ENCODE measurements at places on chromosomes 1 and 21.

DNA sequence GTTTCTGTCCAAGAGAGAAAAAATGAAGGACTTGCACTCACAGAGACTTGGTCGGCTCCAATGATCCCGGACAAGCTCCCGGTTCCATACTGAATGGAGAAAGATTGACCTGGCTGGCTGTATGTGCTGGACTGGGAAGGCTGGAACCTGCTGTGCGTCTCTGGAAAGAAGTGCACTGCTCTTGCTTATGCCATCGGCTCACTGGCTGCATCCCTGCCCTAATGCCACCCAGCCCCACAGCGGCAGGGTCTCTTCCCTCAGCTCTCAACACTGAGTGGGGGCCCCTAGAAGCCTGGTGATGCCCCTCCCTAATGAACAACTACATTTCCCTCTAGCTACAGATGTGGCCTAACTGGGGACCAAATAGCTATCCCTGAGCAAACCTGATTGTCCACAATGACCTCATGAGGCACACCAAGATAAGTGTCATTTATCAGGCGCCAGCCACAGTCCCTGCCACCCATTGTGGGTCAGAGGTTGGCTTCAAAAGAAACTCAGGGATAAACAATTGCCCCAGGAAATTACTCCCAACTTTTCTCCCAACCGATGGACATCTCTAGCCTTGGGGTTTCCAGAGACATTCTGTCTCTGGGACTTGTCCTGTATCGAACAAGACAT, 2.6 kb downstream of the CTSE start:
- no peak for DNase-seq

DNA sequence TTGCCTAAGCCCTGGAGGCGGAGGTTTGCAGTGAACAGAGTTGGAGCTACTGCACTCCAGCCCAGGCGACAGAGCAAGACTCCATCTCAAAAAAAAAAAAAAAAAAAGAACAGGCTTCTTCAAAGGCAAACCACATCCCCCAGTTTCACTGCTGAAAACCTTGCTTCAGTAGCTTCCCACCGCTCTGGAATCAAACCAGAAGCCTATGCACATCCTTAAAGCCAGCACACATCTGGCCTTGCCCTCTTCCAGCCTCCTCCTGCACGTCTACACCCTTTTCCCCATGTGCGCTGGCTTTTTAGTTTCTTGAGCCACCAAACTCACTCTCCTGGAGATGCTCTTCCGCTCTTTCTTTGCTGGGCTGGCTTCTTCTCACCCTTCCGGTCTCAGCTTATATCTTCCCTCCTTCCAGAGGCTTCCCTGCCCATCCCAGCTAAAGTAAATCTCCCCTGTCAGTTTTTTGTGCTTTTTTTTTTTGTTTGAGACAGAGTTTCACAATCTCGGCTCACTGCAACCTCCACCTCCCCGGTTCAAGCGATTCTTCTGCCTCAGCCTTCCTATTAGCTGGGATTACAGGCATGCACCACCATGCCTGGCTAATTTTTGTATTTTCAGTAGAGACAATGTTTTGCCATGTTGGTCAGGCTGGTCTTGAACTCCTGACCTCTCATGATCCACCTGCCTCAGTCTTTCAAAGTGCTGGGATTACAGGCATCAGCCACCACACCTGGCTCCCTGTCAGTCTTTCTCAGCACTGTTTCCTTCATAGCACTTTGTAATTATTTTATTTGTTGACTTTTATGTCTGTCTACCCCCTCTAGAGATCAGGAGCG, 42.0 kb upstream of the ID3 start:
- DNase-seq, result no peak

DNA sequence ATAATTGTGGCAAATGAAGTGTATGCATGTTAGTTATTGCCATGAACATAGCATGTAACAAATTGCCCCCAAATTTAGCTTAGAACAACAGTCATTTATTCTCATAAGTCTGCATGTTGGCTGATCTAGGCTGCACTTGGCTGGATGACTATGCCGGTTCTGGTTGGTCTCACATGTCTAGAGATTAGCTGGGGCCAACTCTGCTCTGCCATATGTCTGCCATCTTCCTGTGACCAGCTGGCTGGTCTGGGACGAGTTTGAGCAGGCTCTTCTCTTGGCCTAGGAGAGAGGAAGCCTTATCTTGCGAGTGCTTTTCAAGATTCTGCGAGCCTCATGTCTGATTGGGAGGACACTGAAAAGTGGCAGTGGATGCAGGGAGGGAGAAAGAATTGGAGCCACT, 198.3 kb upstream of the FAM78B start:
- no peak for DNase-seq

DNA sequence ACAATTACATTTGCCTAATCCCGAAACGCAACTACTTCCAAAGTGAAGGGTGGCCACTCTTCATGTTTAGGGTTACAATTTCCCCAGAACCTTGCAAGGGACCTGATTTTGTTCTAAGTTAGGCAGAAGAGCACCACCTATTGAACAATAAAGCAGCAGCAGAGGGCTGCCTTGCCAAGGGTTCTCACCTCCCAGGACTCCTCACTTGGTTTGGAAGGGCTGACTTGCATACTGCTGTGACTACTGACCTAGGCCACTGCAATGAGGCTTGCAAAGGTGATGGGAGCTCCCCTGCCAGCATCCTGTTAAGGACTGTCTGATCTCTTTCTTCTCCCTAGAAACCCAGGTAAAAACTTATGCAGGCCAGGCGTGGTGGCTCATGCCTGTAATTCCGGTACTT, 14.2 kb downstream of the MTOR start:
- DNase-seq, result no peak

DNA sequence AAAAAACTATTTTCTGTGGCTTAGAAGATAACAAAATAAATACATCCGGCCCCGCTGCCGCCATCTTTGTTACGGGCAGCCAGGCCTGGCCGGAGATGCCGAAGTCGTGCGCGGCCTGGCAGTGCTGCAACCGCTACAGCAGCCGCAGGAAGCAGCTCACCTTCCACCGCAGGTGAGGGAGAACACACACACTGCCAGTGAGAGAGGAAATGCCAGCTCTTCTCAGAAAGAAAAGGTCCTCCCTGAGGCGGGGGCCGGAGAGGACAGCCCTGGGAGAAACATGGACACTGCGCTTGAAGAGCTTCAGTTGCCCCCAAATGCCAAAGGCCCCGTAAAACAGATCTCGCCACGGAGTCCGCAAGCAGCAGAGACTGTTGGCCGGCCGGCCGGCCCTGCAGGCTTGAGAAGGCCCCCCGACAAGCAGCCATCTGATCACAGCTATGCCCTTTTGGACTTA, 323.2 kb downstream of the AMY1C start:
- DNase-seq, result no peak

DNA sequence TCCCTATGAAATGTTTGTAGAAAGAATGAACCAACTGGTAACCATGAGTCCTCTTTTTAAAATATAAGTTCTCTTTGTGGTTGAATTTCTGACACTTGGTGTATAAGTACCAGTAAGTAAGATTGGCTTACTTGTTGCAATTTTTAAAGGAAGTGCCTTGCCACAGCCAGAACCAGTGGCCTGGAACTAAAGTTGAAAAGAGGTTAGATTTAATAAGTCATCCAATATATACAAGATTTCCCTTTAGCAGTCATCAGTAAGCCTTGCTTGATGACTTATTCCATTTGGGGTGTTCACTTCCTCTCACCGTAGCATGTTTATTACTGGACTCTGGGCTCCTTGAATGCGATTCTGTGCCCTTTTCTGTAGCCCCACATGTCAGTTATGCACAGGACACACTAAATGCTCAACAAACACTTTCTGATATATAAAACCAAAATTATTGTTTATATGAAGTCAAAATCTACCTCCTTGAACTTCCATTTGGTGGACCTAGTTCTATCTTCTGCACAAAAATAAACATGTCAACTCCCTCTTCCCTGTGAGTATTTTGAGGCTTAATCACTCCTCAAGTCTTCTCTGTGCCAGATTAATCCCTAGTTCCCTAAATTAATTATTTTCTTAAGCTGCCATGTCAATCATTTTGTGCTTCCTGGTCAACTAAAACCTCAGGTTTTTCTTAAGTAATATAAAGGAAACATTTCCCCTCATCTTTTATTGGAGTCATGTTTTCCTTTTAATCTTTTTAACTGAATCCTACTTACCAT, 218.1 kb downstream of the ST6GALNAC3 start:
- DNase-seq, result no peak

- DNase-seq, result peak; percentile 62
Observed at GRCh38 chr1:245444945-245445344, 290.2 kb downstream of the KIF26B start.

- no peak for DNase-seq
Observed at GRCh38 chr1:18262726-18263125, 155.1 kb downstream of the IGSF21 start.

DNA sequence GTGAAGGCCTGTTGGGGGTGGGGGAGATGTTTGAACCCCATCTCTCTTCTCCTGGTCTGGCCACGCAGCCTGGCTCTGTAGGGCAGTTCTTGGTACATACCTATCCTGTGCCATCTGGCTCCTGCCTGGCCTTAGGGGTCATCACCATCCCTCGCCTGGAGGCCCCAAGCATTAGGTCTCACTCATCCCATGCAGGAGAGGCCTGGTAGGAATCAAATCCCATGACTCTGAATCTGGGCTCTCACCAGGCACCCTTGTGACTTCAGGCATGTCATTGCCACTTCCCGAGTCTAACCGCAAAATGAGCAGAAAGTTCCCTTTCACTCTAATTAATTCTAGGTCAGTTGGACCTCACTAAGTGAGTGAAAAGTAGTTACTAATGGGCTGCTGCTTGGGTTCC, 37.2 kb downstream of the ETNK2 start:
- no peak for DNase-seq

DNA sequence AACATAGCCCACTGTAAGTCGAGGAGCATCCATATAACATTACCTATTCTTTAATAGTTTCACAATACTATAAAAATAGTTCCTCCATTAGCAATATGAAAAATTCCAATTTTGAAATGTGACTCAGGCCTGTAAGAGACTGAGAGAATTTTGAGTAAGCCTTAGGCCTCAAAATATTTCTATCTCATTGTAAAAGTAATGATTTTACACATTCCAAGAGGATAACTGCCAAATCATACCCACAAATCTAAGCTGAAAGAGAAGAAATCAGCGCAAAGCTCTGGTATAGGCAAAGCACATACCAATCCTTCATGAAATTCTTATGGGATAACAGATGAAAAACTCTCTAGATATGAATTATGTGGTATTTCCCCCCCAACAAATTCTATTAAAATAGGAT, 144.1 kb downstream of the CDC42BPA start:
- DNase-seq, result peak; percentile 92

DNA sequence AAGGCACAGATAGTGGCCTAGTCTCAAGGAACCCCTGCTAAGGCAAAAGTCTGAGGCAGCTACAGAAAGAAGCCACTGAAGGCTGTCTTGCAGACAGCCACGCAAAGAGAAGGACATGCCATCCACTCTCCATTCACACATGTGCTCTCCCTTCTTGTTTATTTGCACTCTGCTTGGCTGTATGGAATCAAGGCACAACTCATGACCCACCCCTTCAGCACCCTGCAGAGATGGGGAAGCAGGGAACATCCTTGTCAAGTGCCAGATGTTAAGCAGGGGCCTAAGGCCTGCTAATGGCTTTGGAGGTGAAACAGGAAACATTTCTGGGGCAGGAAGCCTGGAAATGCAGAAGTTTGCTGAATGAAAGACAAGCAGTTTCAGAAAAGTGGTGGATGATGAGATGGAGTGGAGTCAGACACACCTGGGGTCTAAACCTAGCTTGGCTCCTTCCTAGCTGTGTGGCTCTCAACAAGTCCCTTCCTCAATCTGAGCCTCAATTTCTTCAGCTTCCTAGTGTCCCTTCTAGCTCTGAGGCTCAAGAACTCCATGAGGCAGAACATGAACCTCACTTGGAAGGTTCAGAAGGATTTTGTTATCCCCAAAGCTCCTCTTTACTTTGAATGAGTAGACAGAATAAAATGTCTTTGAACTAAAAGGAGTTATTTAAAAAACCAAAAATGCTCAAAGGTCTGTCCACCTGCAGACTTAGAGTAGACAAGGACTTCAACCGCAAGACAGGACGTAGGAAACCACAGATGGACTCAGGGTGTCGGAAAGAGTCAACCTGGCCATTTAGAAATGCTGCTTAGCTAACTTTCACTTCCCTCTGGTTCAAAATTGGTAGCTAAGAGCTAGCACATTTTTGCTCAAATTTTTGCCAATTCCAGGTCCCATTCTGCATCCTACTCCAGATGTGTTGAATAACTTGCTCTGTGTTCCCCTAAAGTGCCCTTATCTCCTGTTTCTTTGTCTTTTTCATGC, 283.1 kb downstream of the PLPP3 start:
- DNase-seq, result no peak

GRCh38 chr1:212482637-212483441, 50.1 kb downstream of the NENF start:
- DNase-seq, result peak; percentile 75

DNA sequence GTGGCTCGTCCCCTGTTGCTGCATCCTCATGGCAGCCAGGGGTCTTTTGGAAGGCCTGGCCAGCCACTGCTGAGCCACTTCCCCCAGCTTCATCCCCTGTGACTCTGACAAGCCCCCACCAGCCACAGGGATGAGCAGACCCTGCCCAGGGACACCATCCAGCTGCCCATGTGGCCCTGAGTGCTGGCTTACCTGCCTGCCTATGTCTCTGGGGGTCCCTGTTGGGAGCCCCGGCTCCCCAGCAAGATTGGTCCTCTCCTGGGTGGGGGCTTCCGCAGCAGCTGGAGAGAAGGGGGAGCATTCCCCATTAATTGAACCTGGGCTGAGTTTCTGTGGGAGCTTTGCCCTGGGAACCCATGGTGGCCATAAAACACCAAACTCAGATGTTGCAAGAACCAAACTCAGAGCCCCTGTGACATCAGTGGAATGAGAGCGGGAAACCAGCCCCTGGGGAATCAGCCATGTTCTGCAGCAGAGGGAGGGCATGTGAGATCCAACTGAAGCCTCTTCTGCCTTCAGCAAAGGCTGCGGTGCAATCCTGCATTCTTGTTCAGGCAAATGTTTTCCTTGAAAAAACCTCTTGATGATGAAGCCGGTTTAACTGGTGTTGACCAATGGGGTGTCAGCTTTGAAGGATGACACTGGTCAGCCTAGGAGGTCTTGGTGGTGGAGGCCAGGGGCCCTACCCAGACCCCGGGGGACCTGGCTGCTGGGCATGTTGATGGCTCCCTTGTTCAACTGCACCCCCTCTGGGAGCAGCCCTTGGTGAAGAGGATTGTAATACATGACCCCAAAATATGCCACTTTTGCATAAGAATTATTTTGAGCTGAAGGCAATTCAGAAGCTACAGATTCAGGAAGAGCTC, 28.3 kb upstream of the COL18A1 start:
- peak; percentile 49 for DNase-seq

- DNase-seq, result peak; percentile 90
Observed at GRCh38 chr1:36224537-36225282, 467 bp downstream of the THRAP3 start.

Measured in fibroblast of skin of scalp (primary cell).